Esophagus squamous epithelium (tissue), 5 donors: ENCODE measurements at places on chromosomes 6 and 20. TPM values are rescaled to one million over a fixed set of nuclear protein-coding genes. Genes with fewer than 3 reads are reported as not detected.

Gene VGLL2
- not detected for total RNA-seq

Gene C20orf141
- not detected for total RNA-seq

- H3K4me3 ChIP-seq = no peak overlapping the region
- H3K4me1 ChIP-seq = no peaks in the 10 kb centered on the region
- DNase-seq = no peak
- H3K36me3 ChIP-seq = no peaks in the 10 kb centered on the region
- H3K27ac ChIP-seq = no peak overlapping the region
- no peaks in the 10 kb centered on the region for H3K27me3 ChIP-seq
Measured at GRCh38 chr6:83536034-83536646, 23.8 kb downstream of the PRSS35 start.

- H3K4me1 ChIP-seq = peaks cover 39% of the 10 kb centered on the region
- peak overlapping the region; percentile 92 for H3K27ac ChIP-seq
- no peaks in the 10 kb centered on the region for H3K36me3 ChIP-seq
- DNase-seq = no peak
- no peak overlapping the region for H3K4me3 ChIP-seq
- no peaks in the 10 kb centered on the region for H3K27me3 ChIP-seq
Measured at GRCh38 chr20:48025051-48025515, 239.8 kb upstream of the SULF2 start.

DNA sequence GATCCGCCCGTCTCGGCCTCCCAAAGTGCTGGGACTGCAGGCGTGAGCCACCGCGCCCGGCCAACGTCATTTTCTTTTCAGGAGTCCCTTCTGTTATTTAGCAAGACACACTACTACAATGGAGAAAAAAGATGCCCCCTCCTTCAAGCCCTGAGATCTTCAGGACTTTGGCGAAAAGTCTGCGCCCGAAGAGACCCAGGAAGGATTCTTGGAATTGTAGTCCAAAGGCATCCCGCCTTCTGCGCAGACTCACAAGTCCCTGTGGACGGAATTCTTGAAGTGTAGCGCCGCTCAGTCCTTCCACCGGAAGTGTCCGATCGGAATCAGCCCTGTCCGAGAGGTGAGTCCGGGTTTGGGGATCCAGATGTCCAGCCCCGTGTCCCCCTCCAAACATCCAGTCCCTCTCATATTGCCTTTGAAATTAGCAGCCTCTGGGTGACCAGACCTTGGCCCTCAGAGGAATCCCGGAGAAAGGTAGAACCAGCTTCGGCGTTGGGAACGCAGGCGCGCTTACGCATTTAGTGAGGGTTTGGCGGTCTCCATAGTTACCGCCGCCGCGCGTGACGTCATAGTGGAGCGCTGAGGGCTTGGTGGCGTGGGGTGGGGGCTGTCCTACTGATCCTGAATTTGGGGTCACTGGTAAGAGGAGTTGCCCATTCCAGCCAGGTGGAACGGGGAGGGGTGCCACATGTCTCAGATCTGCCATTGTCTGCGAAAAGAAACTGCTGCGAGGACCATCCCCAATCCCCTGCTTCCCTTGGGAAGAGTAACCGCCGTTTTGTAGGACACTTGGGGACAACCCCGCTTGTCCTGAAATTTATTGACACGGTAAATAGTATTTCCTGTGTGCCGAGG, 490 bp downstream of the ZNF165 start:
- peak; percentile 62 for DNase-seq
- H3K27me3 ChIP-seq = no peaks in the 10 kb centered on the region
- no peaks in the 10 kb centered on the region for H3K36me3 ChIP-seq
- peaks cover 6% of the 10 kb centered on the region for H3K4me1 ChIP-seq
- peak overlapping the region; percentile 74 for H3K4me3 ChIP-seq

DNA sequence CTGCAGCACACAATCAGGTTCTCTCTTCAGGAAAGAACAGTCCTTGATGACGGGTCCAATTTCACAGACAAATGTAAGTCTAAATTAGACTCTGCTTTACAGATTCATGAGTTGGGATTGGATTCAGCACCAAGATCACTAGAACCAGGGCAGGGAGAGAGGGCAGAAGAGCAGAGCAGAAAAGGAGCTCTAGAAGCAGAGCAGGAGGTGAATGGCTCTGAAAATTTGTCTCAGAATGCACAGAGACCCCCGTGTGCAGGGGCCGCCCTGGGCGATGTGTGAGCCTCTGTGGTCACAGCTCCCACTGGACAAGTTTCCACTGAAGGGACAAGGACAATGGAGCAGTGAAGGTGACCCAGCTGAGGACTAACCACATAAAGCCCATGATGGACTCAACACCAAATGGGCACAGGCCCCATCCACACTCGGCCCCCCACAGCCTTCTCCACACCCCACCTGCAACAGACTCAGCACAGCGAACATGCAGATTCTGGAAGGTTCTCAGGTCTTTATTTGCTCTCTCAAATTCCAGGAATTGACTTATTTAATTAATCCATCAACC, 3.5 kb downstream of the HLA-B start:
- DNase-seq = no peak
- H3K27me3 ChIP-seq = no peaks in the 10 kb centered on the region

- peak overlapping the region; percentile 69 for H3K27ac ChIP-seq
- H3K36me3 ChIP-seq = no peaks in the 10 kb centered on the region
- H3K4me1 ChIP-seq = peaks cover 26% of the 10 kb centered on the region
- no peak overlapping the region for H3K4me3 ChIP-seq
- H3K27me3 ChIP-seq = no peaks in the 10 kb centered on the region
- no peak for DNase-seq
Measured at GRCh38 chr6:89311853-89312531, 3.1 kb downstream of the GABRR2 start.

DNA sequence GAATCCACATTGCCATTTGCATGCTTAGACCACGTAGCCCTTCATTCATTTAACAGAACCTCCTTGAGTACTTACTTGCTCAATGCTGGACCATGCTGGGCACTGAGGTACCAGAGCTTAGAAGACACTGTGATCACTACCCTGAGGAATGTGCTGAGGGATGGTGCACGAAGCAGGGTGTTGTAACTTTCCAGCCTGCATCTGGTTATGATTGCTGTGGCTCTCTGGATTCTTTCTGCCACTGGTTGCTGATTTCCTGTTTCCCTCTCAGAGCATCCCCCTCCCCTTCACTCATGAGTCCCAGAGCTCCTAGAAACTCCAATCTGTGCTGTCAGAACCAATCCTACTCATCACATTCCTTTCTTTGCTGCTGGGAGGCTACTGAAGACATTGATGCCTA, 537.4 kb downstream of the PTPRT start:
- no peak overlapping the region for H3K4me3 ChIP-seq
- H3K27me3 ChIP-seq = no peaks in the 10 kb centered on the region
- no peaks in the 10 kb centered on the region for H3K36me3 ChIP-seq
- no peak for DNase-seq
- H3K4me1 ChIP-seq = no peaks in the 10 kb centered on the region
